ENCODE measurements at places on chromosomes 6 and 20.

GRCh38 chr6:47785182-47785581, 3.4 kb downstream of the OPN5 start:
- no peak for DNase-seq

DNA sequence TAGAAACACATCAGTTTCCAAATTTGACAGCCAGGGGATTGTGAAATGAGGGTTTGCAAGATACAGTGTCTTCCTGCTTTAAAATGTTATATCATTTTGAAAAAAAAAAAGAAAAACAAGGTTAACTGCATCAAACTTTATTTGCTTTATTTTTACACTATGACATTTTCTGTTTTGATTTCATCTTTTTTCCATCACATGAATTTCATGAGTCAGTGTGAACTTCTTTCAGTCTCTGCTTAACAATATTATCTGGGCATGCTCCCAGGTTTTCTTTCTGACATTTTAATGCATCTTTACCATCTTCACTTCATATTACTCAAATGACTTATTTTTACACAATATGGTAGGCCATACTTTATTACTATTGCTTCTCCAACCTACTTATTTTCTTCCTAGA, 1.9 kb downstream of the NCOA7 start:
- no peak for DNase-seq

GRCh38 chr6:28658475-28659249, 133.0 kb downstream of the GPX5 start:
- no peak for DNase-seq

DNA sequence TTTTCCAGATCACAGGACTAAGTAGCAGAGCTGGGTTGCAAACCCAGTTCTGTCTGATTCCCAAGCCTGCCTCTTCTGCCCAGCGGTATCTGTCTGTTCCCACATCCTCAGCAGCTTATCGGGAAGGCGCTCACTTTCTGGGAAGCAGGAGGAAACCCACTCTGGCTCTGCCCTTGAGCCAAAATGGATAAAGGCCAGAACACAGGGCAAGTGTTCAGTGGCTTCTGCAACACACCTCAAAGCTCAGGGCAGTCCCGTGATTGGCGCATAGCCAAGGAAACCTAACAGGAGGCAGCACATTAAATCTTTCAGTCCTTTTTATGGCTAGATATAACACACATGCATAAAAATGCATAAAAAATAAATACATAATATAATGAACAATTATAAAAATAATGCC, 262.2 kb downstream of the NRN1 start:
- DNase-seq, result no peak

GRCh38 chr6:162856885-162857284, 129.1 kb downstream of the PACRG start:
- no peak for DNase-seq

DNA sequence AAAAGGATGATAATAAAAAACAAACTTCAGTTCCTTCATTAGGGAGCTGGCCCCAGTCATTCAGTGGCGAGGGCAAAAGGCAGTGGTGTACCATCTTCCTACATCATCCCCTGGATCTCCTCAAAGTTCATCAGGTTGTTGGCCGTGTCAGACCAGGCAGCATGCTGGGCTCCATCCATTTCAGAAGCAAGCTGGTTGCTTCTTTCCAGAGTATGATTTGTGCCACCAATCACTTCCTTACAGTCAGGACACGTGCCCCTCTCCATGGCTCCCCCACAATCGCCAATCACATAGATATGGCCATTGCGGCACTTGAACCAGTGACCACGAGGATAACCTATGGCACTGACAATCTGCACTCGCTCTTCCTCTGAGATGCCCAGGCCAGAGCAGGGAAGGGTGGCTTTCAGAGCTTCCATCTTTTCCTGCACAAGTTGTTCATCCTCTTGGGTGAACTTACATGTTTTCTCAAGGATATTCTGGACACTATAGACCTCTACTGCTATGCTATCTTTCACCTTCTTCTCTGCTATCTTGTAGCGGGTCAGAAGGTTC, 28.0 kb downstream of the DDX27 start:
- DNase-seq, result no peak

All from CD4-positive, alpha-beta T cell treated with Interleukin-17A for 4 hours (primary cell).